ENCODE measurements at places on chromosomes 1 and 21.

GRCh38 chr1:230312676-230313075 lies 113.5 kb downstream of the PGBD5 start:
- no peak for DNase-seq

- no peak for DNase-seq
These were observed 37.1 kb upstream of the ADAM30 start for GRCh38 chr1:119933397-119933796.

- no peak for DNase-seq
These were observed 26.6 kb downstream of the FAM89A start for GRCh38 chr1:231013391-231014015.

- no peak for DNase-seq
These were observed 11.9 kb downstream of the SH2D2A start for GRCh38 chr1:156804572-156805243.

- no peak for DNase-seq
These were observed 58.8 kb downstream of the NAV1 start for GRCh38 chr1:201597551-201598230.

DNA sequence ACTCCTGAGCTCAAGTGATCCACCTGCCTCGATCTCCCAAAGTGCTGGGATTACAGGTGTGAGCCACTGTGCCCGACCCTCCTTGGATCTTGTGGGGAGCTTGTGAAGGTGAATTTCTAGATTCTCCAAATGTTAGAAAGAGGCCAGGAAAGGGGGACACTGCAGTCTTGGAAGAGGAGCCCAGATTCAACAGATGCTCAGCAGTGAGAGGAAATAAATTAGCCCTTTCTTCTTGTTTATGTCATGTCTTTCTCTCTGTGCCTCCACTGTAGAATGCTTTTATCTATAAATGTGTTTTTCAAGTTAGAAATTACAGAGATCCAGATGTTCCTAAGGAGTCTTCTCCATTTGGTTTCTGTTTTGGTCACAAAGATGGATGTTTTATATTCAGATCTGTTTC lies 346.6 kb upstream of the KAZN start:
- no peak for DNase-seq

DNA sequence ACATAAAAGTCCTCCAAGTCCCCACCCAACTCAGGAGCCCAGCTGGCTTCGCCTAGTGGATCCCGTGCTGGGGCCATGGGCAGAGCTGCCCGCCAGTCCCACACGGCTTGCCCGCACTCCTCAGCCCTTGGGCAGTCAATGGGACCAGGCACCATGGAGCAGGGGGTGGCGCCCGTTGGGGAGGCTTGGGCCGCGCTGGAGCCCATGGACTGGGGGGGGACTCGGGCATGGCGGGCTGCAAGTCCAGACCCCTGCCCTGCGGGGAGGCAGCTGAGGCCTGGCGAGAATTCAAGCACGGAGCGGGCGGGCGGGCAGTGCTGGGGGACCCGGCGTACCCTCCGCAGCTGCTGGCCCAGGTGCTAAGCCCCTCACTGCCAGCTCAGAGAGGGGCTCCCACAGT lies 249.8 kb upstream of the PLD5 start:
- DNase-seq, result no peak

DNA sequence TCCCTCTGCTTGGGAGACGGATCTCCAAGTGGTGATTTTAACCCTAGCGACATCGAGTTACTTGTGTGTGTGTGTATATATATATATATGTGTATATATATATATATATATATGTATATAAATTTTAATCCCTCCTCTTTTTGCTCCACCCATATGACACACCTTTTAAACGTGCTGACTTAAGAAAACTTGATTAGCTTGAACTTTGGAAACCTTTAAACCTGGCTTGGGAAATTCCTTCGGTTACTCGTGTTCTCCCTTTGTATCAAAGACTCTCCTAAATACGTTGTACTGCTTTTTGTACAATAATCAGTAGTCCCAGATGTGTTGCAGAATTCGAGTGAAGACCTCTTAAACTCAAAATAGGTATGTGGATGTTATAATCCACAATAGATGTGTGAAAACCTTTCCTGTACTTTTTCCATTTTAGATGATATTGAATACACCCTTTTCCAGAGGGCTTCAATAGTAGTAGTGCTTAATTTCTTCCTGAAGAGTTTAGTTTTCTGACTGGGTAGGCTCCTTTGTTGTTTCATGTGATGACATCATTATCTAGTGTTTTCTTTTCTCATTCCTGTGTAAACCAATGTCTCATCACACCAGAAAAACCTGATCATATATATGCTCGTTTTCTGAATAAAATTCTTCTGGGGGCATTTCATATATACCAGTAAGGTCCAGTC lies 1.4 kb downstream of the RNF11 start:
- DNase-seq, result no peak

DNA sequence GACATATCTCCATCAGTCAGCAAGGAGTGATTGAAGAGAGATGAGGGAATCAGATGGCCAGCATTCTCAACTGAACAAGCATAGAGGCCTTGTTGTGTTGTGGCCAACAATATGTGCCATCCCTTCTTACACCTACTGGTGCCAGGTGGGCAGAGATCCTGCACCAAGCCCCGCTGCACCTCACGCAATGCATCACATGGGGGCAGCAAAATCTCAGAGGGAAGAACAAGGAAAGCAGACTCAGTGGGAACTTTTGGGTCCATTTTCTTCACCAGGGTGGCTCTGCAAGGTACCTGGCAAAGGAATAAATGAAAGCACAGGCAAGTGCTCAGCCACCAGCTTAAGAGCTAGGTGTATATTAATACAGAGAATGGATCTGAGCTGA lies 33.2 kb downstream of the HSD3B2 start:
- DNase-seq, result no peak

- no peak for DNase-seq
These were observed 99.2 kb downstream of the PHTF1 start for GRCh38 chr1:113660088-113660487.

GRCh38 chr1:182533896-182534295 lies 55.2 kb downstream of the RNASEL start:
- DNase-seq, result no peak

GRCh38 chr1:20405893-20406604 lies 80.0 kb downstream of the CAMK2N1 start:
- DNase-seq, result no peak

- DNase-seq, result no peak
These were observed 109.7 kb downstream of the TGFBR3 start for GRCh38 chr1:91776068-91776794.

DNA sequence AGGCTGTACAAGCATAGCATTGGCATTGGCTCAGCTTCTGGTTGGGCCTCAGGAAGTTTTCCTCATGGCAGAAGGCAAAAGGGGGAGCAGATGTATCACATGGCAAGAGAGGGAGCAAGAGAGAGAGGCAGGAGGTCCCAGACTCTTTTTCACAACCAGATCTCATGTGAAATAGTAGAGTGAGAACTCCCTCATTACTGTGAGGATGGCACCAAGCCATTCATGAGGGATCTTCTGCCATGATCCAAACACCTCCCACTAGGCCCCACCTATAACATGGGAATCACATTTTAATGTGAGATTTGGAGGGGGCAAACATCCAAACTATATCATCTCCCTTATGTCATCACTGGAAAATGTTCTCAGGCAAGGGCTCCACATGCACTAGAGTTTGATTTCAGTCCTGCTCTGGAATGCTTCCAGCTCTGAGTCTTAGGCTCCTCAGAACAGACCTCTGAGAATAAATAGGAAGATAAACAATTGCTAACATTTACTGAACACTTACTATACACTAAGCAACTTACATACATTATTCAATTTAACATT lies 39.4 kb upstream of the VTCN1 start:
- DNase-seq, result no peak

DNA sequence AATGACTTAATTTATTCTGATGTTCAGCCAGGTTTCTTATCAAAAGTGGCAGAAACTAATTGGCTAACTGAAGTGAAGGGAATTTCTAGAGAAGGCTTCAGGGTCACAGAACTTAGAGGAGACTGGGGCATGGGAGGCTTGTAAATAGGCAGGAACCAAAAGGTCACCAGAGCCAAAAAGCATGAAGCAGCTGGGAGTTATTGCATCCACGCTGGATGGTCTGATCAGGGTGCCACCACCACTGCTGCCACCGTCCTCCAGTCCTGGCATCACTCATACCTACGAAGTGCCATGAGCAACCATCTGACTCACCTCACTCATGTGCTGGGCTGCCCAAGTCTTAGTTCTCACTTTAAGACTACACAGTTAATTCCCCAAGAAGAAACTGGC lies 82.5 kb upstream of the DPH5 start:
- DNase-seq, result no peak

Data from activated CD4-positive, alpha-beta T cell treated with anti-CD3 and anti-CD28 coated beads, Interleukin-2, Interleukin-6, amounts not matched to agents 100 ng/mL and 50 ng/mL, durations not matched to agents 16 hours and 8 hours (primary cell).